ENCODE measurements at places on chromosomes 1 and 21.

DNA sequence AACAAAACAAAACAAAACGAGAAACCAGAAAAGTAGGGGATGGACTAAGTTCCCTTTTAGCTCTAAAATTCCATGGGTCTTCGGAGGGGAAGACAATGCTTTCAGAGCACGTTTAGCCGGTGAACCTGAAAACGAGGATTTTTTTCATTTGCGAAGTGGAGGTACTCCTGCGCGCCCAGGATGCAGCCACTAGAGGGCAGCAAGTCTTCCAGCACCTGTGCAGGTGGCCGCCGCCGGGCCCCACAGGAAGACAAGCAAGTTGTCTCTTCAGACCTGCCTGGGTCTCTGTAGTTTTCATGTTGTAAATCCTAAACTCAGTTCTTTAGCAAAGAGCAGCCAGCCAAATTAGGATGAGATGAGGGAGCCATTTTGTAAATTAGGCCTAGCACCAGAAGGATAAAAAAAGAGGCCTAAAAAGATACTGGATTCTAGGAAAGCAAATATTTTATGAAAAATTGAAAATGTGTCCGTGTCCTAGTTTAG is 17.7 kb upstream of the SNX27 start:
- DNase-seq, result peak; percentile 87

GRCh38 chr1:183349201-183349711 is 68.9 kb downstream of the NMNAT2 start:
- DNase-seq, result no peak

DNA sequence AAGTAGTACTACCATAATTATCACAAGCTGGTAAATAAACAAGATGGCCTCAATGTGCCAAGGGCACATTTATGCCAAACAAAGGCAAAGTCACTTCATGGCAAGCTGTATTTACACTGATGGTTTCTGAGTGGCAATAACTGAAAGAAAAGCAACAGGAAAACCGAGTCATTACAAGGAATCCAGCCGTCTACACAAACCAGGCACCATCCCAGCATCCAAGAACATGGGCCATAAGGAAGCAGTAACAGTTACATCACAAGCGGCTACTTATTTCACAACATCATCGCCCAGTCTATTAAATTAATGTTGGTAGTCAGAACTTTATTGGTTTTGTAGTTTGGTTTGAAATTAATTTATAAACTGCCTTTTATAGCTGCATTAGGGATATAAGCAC is 214.2 kb downstream of the RERE start:
- DNase-seq, result peak; percentile 79

DNA sequence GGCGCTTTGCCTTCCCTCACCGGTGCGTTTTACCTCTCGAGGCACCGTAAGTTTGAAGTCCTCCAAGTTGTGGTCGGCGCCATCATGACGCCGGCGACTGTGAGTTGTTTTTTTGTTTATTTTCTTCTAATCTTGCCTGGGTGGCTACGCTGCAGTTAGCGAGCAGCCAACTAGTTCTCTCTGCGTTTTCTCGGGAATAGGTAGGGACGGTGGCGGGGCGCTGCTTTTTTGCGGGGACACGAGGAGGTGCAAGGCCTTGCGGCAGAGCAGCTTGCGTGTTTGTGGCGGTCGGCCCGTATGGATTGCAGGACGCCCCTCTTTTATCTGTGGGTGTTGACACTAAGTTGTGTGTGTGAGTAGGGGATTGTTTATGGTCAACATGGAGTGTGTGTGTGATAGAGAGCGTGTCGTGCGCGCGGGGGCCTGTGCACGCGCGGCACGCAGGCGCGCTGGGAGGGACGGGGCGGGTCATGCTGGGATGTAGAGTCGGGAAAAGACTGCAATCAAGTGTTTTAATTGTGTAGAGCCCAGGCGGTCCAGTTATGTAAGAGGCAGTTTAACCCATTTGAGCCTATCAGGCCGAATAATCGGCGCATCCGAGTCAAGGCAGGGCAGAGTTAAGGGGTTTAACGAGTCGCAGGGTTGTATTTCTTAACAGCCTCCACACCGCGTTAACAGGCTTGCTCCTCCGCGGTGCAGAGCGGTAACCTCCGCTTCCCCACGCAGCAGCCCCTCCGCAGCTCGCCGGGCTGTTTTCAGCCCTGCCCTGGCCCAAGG is 1.2 kb upstream of the NEGR1 start:
- peak; percentile 72 for DNase-seq

DNA sequence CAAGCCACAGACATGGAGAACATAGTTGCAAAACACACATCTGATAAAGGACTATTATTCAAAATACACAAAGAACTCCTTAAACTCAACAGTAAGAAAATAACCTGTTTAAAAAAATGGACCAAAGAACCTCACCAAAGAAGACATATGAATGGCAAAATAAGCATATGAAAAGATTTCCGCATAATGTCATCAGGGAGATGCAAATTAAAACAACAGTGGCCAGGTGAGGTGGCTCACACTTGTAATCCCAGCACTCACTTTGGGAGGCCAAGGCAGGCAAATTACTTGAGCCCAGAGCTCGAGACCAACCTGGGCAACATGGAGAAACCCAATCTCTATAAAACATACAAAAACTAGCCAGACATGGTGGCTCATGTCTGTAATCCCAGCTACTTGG is 50.4 kb downstream of the PRPF38A start:
- no peak for DNase-seq

DNA sequence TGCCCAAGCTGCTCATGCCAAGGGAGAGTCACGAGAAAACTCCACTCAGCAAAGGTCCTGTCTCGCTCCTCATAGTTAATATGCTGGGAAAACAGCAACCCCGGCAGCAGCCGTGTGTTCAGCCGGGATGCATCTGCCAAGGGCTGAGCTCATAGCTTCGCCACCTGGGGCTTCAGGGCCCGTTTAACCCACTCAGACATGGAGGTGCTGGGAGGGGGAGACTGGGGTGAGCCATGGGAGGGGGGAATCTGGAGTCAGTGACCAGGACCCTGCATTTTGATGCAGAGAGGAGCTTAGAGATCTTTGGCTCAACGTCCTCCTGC is 283.4 kb downstream of the PTPRU start:
- no peak for DNase-seq

DNA sequence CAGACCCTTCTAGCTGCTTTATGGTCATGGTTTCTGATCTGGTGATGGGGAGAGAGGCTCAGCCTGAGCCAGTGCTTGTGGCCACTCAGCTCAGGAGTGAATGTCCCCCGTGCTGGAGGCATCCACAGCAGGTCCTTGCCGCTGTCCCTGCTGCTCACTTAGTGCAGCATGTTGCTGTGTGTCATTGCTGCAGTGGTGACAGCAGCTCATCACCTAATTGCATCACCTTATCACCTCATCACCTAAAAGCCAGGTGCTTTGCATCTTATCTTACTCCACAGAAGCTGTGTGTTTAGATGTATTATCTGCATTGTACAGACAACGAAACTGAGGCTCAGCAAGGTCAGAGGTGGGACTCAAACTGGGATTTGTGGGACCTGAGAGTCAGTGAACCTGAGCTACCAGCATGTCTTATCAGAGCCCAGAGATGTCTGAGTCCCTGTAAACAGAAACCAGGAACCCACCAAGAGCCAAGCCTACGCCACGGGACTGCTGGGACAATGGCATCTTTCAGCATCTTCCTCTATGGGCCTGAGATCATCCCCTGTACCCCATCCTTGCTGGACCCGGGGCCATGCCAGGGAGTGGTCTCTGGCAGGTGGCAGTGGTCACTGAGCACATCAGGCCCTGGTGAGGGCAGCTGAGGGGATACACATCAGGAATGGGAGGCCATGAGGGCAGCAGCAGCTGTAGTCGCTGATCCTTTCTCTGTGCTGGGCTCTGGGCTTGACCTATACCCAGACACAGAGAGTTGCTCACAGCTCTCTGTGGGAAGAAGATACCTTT is 6.5 kb downstream of the PODN start:
- DNase-seq, result no peak

DNA sequence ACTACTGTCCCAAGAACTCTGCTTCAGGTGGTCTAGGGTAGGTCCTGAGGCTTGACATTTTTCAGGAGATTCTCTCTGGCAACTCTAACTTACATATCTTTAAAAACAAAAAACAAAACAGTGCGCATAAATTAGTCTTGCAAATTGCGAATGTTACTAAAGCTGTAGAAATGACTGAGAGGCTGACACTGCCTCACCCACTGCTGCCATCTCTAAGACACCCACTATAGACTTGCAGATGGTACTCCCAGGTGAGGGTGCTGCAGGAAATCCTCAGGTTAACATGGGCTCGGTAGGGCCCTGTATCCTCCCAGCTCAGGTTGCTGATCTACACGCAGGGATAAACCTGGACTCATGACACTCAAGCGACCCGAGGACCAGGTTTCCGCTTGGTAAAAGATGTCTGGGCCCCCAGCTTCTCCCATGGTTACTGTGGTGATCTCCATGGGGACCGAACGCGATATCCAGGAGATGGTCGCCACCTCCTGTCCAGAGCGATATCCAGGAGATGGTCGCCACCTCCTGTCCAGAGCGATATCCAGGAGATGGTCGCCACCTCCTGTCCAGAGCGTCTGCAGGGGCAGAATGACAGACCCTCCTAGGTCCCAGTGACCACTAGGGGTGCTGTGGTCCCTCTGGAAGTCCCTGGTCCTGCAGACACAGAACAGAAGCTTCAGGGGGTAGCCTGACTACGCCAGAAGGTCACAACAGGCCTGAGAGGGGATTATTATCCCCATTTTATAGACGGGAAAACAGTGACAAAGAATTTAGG is 16.2 kb upstream of the LY9 start:
- DNase-seq, result no peak

GRCh38 chr1:235402457-235403200 is 35.4 kb downstream of the TBCE start:
- no peak for DNase-seq

DNA sequence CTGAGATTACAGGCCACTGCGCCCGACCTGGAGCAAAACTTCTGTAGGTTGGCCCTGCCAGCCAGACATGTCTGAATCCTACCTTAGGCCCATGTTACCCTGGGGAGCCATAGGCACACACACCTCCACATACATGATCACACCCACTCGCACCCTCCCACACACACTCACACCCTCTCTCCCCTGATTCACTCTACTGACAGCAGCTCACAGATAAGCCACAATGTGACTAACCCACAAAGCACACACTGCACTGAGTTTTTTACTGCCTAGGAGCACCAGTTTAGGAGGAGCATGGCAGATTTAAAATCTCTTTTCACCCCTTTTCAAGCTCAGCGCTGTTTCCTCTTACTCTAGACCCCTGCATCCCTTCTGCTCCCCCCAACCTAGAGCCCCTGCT is 41.7 kb downstream of the SLC30A1 start:
- no peak for DNase-seq

- no peak for DNase-seq
Measured at GRCh38 chr1:30371888-30372791, 351.2 kb downstream of the MATN1 start.

DNA sequence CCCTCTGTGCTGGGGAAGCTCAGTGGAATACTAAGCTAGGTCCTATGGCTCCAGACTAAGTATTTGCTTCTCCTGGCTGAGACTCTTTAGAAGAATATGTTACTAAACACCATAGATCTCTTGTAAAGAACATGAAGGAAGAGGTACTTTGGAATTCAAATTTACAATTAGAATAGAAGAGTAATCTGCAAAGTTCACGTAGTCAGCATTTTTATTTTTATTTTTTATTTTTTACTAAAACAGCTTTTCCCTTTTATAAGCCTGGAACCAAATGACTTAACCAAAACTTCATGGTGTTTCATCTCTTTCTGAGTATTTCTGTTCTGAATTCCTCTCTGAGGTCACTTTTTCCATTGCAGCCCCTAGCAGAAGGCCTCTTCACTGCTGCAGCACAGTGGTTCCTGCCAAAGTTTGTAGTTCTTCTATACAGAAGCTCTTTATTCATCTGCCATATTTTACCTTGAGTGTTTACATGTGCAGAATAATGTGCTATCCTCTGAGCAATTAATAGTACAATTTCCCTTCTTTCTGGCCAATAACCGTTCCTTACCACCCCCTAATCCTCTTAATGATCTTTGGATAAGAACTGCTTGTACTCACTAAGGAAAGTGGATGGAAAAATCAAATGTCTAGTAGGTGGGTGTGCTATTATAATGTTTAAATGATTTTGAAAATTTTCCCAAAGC is 27.2 kb downstream of the TSEN15 start:
- DNase-seq, result no peak

DNA sequence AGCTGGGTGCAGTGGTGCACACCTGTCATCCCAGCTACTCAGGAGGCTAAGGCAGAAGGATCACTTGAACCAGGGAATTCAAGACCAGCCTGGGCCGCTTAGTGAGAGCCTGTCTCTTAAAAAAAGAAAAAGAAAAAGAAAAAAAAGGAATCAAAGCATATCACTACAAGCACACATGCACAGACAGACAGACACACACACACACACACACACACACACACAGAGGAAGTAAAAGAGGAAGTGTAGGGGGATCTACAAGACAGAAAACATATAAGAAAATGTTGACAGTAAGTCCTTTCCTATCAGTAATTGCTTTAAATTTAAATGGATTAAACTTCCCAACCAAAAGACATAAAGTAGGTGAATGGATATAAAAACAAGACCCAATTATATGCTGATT is 180.3 kb downstream of the FAF1 start:
- DNase-seq, result no peak

- DNase-seq, result no peak
Measured at GRCh38 chr1:79262745-79263258, 256.3 kb upstream of the ADGRL4 start.

DNA sequence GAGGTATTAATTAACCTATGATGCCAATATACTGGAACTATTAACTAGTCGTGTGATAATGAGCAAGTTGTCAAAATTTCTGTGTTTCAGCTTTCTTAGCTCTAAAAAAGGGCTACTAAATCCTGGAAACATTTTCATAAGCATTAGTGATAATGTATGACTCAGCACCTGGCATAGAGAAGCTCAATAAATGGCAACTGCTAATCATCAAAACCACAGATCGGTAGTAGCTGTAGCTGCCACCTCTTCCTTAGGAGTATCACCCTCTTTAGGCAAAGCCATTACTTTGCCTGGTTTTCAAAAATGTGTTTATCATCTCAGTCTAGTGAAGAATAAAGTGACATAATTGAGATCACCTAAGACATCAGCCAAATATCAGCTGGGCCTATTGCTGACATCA is 75.5 kb downstream of the TPR start:
- no peak for DNase-seq

DNA sequence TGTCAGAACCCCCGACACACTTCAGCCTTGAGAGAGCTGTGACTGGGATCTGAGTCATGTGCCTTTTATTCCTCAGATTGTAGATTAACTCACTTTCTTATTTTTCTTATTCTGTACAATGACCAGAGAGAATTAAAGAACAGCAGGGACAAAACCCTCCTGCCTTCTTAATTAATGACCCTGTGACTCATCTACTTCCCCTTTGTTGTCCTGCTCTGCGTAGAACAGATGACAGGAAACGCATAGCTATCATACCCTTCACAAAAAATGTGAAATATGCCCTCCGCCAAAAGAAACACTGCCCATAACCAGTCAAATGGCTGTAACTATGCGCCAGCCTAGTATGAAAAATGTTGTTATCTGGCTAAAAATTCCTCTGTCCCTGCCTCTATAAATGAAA is 9.1 kb upstream of the PADI2 start:
- DNase-seq, result no peak
